ENCODE measurements at places on chromosomes 5 and 9. TPM values are rescaled to one million over a fixed set of nuclear protein-coding genes. Genes with fewer than 3 reads are reported as not detected.
A peak's percentile ranks its signal among the peaks of the same experiment; 100 is the strongest.

DNA sequence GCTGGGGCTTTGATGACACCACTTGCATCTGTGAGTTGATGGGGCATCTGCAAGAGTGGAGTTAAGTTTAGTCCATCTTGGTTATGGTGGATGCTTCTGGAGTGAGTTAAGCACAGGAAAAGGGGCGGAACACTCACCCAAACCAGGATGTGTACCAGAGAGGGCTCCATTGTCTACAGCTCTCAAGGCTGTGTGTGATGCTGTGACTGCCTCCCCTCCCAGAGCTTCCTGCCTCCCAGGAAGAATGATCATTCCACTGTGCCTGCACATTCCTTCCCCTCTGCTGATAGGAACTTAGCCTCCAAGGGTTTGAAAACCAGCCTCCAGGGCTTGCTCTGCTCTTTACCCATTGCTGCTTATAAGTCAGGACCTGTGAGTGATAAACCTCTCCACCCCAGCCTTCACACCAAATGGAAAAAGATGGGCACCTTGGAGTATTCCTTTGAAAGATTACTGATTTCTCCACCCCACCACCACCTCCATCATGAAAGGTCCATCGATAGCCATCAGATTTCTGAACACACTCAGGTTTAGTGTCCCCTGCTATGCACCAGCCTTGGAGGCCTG lies 160.1 kb upstream of the SPRY4 start:
- no peak for DNase-seq

DNA sequence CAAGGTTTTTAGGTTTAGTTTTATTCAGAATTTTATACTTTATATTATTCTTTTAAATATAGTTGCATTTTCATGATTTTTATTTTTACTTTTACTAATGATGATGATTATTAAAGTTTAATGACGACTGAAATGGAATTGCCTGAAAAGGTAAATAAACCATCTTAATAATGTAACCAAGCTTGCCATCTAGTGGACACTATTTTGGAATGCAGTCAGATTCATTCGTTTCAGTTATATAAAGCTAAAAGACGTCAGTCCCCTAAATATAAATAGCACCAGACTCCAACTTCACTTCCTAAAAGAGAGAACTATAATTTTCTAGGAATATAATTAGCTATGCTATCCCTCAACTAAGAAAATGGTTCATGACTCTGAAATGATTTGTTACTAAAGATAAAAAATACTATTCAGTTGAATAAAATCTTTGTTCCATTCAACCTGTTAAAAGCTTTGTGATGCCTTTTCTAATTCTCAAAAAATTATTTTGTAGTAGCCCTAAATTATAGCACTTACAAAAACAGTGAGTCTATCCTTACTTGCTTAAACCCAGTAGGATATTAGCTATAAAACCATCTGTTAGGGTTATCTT lies 19.9 kb downstream of the ABITRAM start:
- peak; percentile 64 for DNase-seq

DNA sequence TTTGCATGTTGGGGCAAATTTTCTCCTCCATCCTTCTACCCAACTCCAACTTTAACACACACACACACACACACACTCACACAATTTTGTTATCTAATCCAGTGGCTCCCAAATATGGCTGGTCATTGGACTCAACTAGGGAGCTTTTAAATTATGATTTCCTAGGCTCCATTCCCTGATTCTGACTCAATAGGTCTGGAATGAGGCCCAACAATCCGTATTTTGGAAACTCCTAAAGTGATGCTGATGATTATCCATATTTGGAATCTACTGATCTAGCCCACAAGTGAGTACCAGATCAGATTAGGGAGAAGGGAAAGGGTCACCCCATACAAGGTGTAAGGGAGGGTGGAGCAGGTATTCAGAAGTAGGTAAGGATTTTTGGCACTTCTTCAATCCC lies 309.7 kb downstream of the TLE1 start:
- no peak for DNase-seq

DNA sequence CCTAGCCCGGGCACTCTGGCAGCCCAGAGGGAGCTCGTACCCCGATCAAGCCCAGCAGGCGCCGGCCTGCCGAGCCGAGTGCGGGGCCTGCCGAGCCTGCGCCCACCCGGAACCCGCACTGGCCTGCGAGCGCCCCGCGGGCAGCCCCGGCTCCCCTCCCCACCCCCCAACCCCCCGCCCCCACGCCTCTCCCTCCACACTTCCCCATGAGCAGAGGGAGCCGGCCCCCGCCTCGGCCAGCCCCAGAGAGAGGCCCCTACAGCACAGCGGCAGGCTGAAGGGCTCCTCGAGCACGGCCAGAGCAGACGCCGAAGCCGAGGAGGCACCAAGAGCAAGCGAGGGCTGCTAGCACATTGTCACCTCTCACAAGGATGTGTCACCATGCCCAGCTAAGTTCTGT lies 36.2 kb upstream of the CCDC180 start:
- DNase-seq, result no peak

GRCh38 chr9:1261266-1261665 lies 211.1 kb downstream of the DMRT2 start:
- DNase-seq, result no peak

DNA sequence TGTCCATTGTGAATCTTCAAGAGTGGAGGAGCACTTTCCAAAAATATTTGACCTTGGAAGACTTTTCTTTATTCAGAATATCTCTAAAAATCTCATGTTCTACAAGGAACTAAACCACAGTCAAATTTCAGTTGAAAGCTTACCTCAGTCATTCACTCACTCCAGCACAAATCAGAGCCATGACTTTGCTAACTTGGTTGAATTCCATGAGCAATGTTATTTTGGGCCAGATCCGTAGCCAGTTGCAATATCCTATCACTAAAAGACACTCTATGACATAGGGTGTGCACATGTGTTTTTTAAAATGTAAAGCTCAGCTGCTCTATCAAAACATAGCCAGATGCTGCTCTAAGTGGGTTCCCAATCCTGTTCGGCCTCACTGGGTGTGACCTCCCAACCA lies 156.1 kb upstream of the ANKRD55 start:
- no peak for DNase-seq

DNA sequence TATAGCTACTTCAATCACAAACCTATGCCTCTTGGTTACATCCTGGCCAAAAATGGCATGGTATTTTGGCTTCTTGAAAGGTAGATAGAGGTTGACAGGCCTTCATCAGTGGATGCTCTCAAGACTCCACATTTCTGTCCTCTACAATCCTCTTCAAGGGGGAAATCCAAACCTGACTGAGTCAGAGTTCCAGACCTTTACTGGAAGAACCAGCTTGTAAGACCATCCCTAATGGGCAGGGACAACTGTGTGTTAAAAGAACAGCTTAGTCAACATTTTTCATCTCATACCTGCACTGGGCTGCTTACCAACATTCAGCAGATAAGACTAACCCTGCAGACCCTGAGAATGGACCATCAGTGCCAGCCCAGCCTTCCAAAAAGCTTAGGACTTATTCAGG lies 155.7 kb downstream of the CDK5RAP2 start:
- peak; percentile 75 for DNase-seq

DNA sequence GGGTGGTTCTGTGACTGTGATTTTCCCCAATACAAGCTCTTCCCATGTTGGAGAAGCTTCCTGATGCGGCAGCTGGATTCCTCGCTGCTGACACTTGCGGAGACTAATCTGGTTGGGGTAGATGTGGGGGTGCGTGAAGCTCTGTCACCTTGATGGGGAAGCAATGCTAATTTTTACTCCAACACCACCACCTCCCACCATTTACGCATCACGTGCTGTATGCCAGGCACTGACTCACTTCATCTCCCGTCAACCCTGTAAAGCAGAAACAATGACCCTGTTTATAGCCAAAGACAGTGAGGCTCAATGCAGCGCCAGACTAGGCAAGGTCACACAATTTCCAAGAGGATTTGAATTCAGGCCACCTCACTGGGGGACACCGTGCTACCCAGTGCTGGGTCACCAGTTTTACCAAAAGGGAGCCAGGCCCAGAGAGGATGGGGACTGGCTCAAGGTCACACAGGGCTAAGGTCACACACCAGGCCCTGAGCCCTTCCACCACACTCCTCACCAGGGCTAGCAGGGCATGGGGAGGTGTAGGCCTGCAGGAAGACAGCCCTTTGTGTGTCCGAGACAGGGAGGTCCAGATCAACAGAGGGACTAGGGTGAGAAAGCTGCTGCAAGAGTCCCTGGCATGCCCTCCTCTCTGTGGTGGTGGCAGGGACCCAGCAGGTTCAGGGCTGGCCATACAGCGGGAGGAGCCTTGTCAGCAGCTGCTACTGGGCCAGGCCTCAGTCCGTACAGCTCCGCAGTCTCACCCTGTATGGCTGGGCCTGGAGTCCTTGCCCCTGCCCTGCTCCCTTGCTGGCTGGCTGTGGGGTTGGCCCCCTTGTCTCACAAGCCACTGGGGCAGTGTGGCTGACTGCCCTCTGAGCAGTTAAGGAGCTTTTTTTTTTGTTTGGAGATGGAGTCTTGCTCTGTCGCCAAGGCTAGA lies 3.3 kb downstream of the STKLD1 start:
- no peak for DNase-seq

The TAF7 gene
- total RNA-seq, result 74.5 TPM

The ST8SIA4 gene
- total RNA-seq, result under 0.01 TPM

The LHX2 gene
- not detected for total RNA-seq

The TRPM3 gene
- not detected for total RNA-seq

The PCDHAC2 gene
- total RNA-seq, result 16.8 TPM

The CMYA5 gene
- 0.77 TPM for total RNA-seq

The PRUNE2 gene
- under 0.01 TPM for total RNA-seq

Measured in bronchial epithelial cell (primary cell).